Renal cortex interstitium (tissue), 15 donors: ENCODE measurements at places on chromosomes 12 and 14.

DNA sequence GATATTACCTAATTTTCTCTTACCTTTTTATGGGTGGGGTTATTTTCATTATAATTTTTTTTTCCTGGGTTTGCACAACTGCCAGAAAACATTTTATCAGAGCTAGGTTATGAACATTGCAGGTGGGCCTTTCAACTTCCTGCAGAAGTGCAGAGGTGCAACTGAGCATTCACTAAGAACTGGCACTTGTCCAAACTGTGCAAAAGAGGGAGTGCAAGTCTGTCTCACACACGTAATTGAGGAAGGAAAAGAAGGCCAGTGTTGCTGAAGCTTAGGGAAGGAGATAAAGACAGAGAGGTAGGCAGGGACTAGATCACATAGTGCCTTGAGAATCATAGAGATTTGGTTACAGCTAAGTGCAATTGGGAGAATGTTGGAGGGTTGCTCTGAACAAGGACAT, 14.1 kb upstream of the AMN1 start:
- no peak for DNase-seq

DNA sequence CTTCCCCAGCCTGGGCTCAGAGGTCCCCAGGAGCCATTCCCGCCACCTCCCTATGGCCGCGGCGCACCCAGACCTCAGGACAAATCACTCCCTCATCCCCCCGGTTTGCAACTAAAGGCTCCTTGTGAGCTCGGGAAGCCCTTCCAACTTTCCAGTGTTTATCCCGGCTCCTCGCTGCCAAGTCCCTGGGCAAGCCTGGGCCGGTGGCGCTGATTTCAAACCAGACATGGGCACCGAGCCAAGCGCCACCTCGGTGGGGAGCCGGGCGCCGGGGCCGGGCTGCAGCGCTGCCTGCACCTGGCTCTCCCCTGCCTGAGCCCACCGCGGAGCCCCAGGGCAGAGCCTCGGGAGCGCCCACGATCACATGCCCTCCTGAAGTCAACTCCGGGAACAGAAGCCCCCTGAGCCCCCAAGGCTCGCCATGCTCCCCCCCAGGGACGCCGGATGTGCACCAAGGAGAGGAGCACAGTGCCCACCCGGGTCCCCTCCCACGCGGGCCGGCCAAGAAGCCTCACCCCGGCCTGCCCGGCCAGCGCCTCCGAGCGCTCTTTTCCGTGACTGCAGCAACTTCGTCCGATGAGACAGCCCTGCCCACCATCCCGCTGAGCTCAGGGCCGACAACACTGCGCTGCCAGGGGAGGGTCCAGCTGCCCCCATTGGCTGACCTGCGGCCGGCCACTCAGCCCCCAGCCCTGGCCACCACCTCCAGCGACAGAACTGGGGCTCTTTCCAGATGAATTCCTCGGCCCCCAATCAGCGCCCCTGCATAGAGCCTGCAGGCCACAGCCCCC, 50.0 kb downstream of the NCOR2 start:
- no peak for DNase-seq

GRCh38 chr14:40987481-40987880, 619.2 kb upstream of the LRFN5 start:
- DNase-seq, result no peak

DNA sequence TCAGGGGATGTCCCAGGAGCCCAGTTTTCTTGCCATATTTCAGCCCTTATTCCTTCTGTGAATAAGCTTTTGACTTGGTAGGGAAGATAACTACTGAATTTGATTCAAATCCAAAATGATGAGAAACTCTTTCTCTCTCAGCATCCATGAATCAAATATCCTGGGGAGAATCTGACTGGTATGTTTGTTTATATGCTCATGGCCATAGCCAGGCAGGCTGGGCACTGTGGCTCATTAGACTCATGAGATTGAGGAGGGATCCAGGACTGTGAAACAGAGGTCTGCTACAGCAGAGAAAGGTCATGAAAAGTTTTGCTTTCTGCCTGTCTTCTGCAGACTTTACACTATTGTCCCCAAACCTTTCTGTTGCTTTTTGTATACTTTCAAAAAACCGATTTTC, 346.4 kb upstream of the ATP2B1 start:
- no peak for DNase-seq

DNA sequence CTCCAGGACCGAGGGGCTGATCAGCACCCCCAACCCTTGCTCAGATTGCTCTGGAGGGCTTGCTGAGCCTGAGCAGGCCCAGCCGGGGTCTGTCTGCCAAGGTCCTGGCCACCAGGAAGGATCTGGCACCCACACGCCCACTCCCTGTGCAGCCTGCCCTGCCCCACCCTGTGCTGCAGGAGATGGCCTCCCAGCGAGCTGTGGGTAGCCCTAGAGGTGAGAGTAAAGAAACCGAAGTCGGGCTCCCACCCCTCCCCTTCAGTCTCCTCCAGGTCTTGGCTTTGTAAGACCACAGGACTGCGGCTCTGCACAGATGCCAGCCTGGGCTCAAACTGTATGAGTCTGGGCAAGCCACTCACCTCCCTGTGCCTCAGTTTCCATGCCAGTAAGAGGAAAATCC, 307.8 kb downstream of the BCL11B start:
- no peak for DNase-seq

DNA sequence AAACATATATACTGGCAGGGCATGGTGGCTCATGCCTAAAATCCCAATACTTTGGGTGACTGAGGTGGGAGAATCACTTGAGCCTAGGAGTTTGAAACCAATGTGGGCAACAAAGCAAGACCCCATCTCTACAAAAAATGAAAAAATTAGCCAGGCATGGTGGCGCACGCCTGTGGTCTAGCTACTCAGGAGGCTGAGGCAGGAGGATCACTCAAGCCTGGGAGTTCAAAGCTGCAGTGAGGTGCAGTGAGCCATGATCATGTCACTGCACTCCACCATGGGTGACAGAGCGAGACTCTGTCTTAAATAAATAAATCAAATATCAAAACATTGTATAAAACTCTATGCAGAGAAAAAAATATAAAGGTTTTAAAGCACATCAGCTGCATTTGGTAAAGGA, 5.2 kb downstream of the FMNL3 start:
- no peak for DNase-seq

- DNase-seq, result no peak
These were observed 154.3 kb downstream of the TSPAN9 start for GRCh38 chr12:3231399-3231876.

- DNase-seq, result no peak
These were observed 4.9 kb downstream of the PTGDR start for GRCh38 chr14:52272375-52272774.

DNA sequence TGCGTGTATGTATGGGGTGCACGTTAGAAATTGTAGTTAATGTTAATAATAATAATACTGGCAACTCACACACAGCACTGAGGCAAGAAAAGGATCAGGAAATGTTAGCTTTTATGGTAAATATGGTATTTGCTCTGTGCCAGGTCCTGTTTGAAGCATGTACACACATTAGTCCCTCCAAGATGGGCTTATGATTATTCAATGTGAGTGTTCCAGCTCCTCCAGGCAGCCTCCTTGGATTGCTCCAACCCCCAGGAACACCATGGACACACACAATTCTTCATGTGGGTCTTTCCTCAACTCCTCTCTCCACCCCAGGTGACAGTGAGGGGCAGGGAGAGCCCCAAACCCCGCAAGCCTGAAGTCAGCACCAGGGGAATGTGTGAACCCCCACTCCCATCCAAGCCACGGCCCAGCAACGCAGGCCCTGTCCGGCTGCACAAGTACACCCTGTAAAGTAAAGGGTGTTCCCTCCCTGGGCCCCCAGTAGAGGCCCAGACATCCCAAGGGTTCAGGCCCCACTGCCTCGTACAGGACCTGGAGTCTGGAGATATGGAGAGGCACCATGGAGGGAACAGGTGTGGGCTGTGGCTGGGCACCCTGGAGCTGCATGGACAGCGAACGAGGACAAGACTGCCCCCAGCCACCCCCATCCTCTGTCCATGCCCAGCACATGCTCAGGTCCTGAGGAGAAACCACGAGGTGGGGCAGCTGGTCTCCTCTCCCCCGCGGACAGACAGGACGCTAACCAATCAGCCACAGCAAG, 41.3 kb downstream of the NCOR2 start:
- no peak for DNase-seq

GRCh38 chr14:21101802-21102413, 1.0 kb downstream of the TMEM253 start:
- DNase-seq, result no peak

GRCh38 chr12:32446316-32447119, 47.2 kb downstream of the FGD4 start:
- no peak for DNase-seq

DNA sequence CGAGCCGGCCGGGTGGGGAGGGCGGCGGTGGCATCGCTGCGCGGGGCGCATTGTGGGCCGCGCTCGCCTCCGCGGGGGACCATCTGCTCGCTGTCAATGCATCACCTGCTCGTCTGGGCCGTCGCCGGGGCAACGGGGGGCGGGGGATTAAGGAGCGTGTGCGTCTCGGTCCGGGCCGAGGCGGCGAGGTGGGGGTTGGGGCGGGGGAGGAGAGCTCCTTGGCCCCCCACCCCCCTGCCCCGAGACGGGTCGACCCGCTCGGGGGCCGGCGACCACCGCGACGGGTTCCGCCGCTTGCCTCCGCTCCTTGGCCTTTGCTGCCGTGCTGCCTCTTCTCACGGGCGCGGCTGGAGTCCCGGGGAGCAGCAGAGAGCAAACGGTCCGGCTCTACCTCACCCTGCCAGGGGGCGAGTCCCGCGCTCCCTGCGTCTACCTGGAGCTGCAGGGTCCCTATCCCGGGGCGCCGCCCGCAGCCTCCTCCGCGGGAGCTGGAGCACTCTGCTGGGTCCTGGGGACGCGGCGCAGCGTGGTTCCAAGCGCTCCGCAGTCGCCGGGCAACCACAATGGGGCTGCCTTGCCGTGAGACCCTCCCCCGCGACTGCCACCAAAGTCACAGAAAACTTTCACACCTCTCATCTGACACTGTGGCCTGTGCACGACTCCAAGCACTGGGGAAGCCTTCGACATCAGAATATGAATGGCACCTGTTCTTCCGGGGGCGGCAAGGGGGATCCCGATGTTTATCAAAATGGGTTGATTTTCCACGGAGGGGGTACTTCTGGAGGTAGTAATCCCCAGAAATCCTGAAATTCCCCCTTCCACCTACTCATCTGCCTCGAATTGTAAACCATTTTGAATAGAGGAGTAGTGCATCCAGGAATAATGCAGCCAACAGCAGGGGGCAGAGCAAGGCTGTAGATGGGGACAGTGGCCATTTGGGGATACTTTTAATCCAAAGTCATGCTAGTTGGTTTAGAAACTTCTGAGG, at the start of gene C12orf42:
TSS of gene C12orf42 (minus strand) at position 500 of the 988 bp plus-strand sequence. CDS start 17,542 bp downstream, outside the sequence.
- DNase-seq, result peak; percentile 27

GRCh38 chr14:39232554-39233415, 930 bp upstream of the MIA2 start:
- no peak for DNase-seq

DNA sequence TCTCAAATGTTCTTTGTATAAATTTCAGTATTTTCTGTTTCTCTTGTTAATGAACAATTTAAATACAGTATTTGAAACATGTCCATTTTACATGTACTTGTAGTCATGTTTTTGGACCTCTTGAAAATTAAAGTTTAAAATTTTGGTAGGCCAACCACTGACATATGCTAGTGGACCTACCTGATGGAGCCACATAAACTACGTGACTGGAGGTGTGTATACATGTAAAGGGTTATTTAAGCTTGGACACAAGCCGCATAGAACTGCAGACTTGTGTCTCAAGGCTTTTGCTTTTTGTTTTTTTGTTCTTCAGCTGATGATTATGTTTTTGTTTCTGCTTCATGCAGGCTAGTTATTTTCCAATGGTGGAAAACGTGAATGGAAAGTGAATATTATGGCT, 568.5 kb upstream of the MDGA2 start:
- no peak for DNase-seq

DNA sequence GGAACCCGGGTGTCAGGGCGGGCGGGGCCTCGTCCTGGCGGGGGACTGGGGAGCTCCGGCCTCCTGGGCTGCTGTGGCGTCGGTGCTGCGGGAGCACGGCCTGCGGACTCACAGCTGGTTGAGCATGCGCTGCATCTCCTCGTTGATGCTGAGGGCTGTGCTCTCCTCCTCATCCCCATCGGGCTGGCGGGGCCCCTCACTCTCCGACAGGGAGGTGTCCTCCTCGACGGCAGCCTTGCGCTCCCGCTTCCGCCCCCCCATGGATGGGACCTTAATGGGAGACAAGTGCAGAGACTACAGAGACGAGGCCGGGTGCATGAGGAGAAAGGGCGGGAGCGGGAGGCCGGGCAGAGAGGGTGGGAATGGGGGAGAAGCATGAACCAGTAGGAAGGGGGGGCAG, 7.3 kb downstream of the IFFO1 start:
- DNase-seq, result no peak

- no peak for DNase-seq
These were observed 29.7 kb downstream of the ATP2A2 start for GRCh38 chr12:110310763-110311162.

GRCh38 chr12:10941916-10942607, 3.0 kb upstream of the TAS2R14 start:
- DNase-seq, result no peak

GRCh38 chr12:107319533-107320032, 226.2 kb upstream of the CRY1 start:
- DNase-seq, result no peak

- no peak for DNase-seq
These were observed 26.6 kb downstream of the LRCOL1 start for GRCh38 chr12:132583736-132584135.

DNA sequence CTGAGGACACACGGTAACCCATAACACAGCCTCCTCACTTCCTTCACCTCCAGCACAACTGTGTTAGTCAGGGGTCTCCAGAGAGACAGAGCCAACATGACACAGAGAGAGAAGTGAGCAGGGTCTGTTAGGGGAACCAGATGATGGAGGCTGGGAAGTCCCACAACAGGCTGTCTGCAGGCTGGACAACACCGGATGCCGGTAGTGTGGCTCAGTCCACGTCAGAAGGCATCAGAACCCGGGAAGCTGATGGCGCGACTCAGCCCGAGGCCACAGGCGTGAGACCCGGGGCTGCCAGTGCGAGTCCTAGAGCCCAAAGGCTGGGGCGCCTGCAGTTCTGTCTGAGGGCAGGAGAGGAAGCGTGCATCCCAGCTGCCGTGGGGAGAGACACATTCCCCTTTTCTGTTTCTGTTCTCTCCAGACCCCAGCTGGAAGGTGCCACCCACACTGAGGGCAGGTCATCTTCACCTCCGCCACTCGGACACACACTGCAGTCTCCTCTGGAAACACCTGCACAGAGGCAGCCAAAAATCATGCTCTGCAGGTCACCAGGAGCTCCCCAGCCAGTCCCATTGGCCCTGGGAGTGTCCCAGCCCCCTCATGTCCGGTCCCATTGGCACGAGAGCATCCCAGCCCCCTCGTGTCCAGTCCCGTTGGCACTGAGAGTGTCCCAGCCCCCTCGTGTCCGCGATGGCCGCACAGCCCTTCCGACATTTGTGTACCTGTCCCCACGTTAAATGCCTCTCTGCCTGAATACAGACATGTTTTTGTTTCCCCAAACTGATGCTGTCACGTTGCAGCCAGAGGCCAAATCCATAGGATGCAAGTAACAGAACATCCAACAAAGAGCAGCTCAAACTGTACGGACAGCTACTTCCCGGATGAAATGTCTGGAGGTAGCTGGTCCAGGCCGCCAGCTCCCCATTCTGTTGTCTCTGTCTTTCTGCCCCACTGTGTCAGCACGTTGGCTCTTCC, 7.9 kb upstream of the FBRSL1 start:
- no peak for DNase-seq
